NCI-H187 (cell line): ENCODE measurements at places on chromosomes 1 and 21.

- DNase-seq = no peak
These were observed 58.4 kb downstream of the SAMSN1 start for GRCh38 chr21:14487490-14488432.

GRCh38 chr1:176479971-176480370 lies 17.0 kb downstream of the PAPPA2 start:
- DNase-seq = no peak

DNA sequence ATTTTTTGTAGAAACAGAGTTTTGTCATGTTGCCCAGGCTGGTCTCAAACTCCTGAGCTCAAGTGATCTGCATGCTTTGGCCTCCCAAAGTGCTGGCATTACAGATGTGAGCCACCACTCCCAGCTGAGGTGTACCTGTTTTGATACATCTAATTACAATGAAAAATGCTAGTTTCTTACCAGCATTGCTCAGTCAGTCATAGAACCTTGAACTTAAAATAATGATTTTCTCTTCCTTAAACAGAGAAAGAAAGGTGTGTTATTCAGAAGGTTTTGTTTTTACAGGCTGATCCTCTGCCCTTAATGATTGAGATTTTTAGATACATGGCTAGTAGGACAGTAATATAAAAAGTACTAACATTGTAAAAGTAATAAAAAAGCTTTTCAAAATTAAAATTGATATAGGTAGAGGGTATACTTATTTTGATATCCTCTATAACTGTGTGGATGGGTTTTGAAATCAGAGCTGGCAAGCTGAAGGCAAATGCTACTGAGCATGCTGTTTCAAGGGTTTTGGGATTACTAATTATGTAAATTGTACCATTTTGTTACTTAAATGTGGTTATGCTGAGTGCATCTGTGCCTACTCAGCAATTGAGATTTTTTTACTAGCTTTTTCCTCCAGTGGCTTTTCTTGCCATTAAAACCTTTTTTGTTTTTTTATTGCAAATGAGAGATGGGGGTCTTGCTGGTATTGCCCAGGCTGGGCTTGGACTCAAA lies 16.1 kb downstream of the PRRC2C start:
- DNase-seq = no peak

GRCh38 chr1:45913183-45913683 lies 109.8 kb downstream of the MAST2 start:
- DNase-seq = no peak

- no peak for DNase-seq
These were observed 12.0 kb downstream of the F11R start for GRCh38 chr1:161008869-161009510.

DNA sequence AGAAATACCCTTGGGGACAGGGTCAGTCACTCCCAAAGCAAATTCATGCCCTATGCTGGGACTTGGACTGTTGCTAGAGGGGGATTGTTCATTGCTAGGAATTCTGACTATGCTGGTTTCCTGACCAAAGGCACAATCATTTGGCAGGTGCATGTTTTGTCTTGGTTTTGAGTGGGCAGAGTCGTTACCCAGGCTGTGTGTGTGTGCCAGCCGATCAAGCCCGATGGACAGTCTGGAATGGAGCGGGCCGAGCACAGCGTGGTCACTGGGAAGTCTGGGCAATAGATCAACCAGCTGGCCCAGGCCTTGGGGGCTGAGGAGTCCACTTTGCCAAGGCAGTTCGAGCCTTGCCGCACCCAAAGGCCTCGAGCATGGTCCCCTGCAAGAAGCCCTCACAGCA lies 60.9 kb downstream of the HTR6 start:
- DNase-seq = no peak

DNA sequence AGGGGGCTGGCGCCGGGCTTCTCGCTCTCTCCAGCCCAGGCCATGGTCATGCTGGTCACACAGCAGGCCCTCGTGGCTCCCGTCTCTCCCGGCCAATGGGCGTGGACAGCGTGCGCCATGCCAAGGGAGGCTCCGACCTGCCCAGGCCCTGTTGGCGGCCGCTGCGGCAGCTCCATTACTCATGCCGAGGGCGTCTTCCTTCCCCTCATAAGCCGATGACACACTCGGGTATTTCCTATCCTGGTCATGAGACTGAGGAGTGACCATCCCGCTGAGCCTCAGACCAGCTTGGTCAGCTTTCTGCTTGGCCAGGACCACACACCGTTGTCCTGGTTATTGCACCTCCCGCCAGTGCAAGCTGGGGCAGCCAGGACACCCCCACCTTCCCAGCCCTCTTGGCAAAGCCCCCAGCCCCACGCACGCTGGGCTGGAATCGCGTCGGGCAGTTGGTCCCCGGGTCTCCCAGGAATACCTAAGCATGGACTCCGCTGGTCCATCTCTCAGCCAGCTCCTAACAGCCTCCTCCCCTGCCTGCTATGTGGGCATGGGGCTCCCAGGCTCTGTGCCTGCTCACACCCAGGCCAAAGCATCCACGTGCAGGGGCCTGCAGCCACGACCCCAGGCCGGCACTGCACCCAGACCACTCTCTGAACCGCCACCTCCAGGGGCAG lies 49.8 kb downstream of the ARHGEF16 start:
- DNase-seq = no peak

GRCh38 chr1:111203681-111204200 lies 3.3 kb upstream of the DENND2D start:
- no peak for DNase-seq

DNA sequence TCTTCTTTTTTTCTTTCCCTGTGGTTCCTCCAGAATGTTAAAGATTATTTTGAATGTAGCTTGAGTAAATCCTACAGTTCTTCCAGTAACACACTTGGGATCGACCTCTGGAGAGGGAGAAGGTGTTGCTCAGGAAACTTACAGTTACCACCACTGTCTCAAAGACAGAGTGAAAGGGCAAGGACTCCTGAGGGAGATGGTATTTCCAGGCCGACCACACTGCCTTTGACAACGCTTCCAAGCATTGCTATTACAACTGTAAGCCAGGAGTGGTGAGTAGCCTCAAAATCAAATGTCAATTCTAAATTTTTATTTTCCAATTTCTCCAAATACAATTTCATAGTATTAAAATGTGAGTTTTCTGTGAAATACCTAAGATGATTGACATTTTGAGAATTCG lies 125.9 kb downstream of the PDE4B start:
- no peak for DNase-seq

- no peak for DNase-seq
These were observed 24.2 kb downstream of the KCNA10 start for GRCh38 chr1:110494522-110495406.

- no peak for DNase-seq
These were observed 43.8 kb downstream of the SLC44A3 start for GRCh38 chr1:94863919-94864318.

DNA sequence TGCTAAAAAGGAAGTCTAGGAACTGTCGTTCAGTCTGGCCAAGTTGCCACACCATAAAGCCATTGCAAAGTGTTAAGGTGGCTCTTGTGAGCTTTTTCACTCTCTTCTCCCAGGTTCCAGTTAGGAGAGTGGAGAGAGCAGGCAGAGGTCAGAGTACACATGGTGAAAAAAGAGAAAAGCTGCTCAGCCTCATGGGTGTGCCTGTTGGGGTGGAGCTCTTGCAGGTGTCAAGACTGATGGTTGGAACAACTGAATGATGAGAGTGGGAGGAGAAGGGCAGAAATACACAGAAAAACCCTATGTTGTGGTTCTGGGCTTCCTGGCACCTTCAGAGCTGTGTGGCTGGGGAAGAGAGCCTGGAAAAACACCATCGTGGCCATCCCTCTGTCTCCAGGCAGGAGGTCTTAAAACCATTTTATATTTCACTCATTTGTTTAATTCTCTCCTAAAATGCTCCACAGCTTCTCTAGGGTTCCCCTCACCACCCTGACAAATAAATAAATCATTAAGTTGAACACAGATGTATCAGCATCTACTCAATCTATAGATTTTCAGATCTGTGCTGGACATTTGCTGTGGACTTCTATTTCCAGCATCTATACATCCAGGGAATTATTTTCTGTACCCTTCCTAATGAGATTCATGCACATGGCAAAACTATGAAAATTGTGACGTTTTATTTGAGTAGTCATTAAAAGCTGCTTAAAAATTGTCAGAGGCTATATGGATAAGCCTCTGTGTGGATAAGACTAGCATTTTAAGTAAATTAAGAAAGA lies 17.5 kb downstream of the UBASH3A start:
- DNase-seq = no peak

- DNase-seq = no peak
These were observed 24.5 kb upstream of the TNFRSF1B start for GRCh38 chr1:12142141-12142823.

- no peak for DNase-seq
These were observed 22.6 kb downstream of the OR2G3 start for GRCh38 chr1:247627951-247628350.

DNA sequence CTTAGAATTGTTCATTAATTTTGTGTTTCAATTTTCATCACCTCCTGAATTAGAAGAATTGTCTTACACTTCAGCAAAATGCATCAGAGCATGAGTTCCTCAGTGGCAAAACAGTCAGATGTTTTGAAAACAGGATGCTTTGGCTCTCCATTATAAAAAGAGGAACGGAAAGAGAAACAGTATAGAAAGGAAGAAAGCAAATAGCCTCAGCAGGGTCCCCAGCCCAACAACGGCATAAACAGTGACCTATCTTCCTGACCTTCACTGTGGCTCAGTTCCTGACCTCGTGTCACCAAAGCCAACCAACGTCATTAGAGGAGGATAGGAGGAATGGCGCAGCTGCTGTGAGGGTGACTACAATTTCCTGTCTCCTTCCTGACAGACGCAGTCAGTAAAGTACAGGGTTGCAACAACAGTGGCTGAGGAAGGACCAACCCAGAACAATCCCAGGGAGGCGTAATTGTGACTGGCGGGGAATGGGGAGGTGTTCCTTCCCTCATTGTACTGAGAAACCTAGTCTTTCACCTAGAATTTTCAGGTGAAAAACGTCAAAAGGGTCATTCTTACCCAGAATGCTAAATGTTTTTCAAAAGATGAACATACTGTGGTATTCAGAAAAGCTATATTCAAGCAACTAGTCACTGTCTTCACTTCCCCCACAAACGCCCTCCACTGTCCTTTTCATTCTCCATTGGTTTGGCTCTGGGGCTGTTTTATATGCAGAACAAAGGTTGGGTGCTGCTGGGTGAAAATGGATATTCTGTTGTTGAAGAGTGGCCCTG lies 197.9 kb upstream of the SGIP1 start:
- DNase-seq = no peak

GRCh38 chr1:178134061-178134460 lies 40.2 kb downstream of the RASAL2 start:
- DNase-seq = no peak

DNA sequence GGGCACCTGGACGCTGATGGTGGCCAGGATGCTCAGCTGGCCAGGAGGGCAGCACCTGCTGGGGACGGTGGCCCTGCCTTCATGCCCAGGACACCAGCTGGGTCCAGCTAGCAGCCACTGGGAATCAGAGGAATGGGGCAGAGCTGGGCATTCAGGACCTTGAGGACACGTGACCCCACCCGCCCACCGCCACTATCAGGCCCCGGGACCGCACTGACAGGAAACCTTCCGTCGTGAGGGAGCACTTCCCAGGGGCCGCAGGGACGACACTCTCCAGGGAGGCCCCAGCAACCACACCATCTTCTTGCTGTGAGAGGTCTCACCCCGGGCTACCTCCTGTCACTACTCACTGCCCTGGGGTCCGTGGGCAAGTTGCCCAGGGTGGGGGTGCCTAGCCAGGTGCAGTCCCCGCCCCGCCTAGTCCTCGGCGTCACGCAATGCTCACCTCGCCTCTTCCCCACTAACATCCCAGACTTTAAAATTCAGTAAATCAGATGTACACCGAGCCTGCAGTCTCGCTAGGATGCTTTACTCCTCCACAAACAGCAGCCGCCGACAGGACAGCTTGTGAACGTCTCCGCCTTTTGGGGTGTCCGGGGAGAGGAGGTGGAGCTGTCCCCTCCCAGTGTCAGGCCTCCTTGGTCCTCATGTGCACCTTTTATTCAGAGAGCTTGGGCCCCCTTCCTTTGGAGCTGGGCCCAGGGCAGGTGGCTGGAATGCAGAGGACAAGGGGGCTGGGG lies 4.9 kb downstream of the VWA1 start:
- DNase-seq = no peak

GRCh38 chr1:2942410-2942809 lies 78.9 kb upstream of the ACTRT2 start:
- DNase-seq = no peak

- DNase-seq = no peak
These were observed 8.7 kb downstream of the SMG7 start for GRCh38 chr1:183480971-183481441.

- DNase-seq = no peak
These were observed 410.4 kb upstream of the BEND5 start for GRCh38 chr1:49187056-49187455.

DNA sequence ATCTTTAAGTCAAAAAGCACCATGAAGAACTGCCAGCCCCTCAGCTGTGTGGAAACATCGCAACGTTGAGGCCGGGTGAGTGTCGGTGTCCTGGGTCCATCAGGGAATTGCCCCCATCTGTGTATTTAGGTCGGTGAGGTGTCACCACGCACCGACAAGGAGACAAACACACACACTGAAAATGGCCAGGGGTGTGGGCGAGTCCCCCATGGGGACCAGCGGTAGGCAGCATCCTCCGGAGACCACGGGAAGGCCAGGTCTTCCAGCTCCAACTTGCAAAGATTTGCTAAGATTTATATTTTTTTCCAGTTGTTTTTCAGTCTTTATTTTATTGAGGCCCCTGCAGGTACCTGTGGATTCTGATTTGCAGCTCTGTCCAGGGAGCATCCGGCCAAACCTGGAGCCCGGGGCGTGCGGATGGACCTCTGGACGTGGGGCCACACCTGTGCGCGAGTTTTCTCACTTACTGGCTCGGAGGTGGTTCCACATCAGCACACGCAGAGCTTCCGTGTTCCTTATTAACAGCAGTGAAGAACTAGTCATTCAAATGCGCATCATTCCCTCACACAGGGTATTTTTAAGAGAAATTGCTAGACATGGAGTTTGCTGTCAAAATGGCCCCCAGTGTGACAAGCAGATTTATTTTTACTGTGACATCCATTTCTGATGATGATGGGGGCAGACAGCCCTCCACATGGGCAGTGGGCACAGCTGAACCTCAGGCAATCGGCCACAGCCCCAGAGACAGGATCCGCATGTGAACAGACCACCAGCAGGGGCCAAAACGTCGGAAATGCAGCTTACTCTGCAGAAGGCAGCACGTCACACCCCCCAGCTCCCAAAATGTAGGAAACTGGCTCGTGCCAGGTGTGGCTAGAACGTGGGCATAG lies 17.2 kb upstream of the SLC19A1 start:
- no peak for DNase-seq

- DNase-seq = no peak
These were observed 11.1 kb downstream of the POFUT2 start for GRCh38 chr21:45276596-45276995.

DNA sequence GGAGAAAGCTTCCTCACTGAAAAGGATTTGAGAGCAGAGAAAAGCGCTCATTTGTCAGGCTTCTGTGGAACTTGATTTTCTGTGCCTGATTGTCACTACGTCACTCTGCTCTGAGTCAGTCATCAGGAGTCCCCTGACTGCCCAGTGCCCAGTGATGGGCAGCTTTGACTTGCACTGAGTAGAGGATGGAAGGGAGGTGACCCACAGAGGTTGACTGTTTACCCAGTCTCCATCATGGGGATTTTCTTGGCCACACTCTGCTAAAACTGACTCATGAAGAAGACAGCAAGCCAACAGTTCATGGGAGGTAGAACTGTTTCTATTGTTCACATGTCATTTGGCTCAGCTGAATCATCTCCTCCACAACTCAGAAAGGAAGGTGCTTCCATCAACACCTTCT lies 82.1 kb upstream of the DUSP10 start:
- DNase-seq = no peak

GRCh38 chr21:15735409-15735808 lies 5.6 kb downstream of the USP25 start:
- DNase-seq = no peak
